ENCODE measurements at places on chromosomes 7 and 10. TPM values are rescaled to one million over a fixed set of nuclear protein-coding genes. Genes with fewer than 3 reads are reported as not detected.

The TMEM229A gene
- total RNA-seq, result 0.80 TPM

The CCDC7 gene
- total RNA-seq, result 0.47 TPM

The INHBA gene
- 0.94 TPM for total RNA-seq

The JAKMIP3 gene
- total RNA-seq, result 0.47 TPM

The FZD8 gene
- 8.7 TPM for total RNA-seq

The MGMT gene
- 19.3 TPM for total RNA-seq

The ETV1 gene
- total RNA-seq, result 61.9 TPM

The GIMAP4 gene
- not detected for total RNA-seq

The PBLD gene
- 1.2 TPM for total RNA-seq

- 0 out of 2 replicates have a peak, but pooled peaks cover under 1% of the 10 kb centered on the region for H3K4me1 ChIP-seq
- H3K36me3 ChIP-seq, result no peaks in the 10 kb centered on the region
- H3K4me3 ChIP-seq, result no peak overlapping the region
- no peak for DNase-seq
- H3K27ac ChIP-seq, result no peak overlapping the region
Measured at GRCh38 chr10:93142534-93142933, 68.8 kb downstream of the CYP26A1 start.

DNA sequence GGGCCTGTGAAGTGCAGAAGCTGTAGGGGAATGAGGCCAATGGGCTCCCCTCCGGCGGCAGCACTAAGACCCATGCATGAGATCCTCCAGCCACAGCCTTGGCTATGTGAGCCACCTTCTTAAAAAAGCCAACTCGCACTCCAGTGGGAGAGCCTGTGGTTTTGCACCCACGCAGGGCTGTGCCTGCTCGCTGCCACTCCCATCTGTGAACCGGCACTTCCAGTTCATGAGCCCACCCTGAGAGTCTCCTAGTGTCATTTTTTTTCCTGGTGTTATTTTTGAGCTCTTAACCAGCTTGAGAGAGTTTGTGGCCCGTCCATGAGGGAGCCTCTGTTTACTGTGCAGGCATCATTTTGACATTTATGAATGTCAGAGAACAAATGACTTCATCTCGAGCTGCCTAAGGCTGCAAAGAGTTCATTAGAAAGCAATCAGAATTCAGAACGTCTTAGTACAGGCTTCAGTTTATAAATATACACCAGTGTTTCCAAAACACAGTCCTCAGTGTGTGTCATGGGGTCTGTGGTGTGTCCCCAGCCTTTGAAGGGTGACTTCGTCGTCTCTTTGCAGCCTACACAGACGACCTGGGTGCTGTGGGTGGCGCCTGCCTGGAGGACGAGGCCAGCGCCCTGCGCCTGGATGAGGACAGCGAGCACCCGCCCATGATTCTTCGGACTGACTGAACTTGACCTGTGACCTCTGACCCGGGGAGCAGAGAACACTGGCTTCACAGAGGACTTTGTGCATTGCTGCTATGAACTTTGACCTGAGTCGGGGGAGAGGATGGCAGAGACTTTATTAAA lies 40.4 kb downstream of the WIPI2 start:
- no peak overlapping the region for H3K4me3 ChIP-seq
- DNase-seq, result no peak
- peaks cover 13% of the 10 kb centered on the region for H3K36me3 ChIP-seq
- H3K27ac ChIP-seq, result no peak overlapping the region

DNA sequence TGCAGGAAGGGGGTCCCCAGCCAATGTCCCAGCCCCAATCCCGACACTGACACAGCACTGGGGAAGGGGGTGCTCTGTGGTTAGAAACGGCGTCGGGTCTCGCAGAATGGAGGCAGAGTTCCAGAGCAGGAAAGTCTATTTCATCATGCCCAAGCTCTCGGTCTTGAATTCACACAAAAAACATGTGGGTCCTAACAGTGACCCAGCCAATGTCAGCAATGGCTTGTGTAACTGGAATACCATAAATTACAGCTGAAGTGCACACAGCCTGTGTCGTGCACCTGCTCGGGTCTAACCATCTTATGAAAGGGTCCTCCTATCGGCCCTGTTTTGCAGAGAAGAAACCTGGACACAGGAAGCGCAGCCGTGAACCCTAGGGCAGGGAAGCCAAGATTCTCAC lies 324.1 kb downstream of the ADARB2 start:
- H3K4me1 ChIP-seq, result no peaks in the 10 kb centered on the region
- H3K27me3 ChIP-seq, result no peaks in the 10 kb centered on the region
- no peak overlapping the region for H3K4me3 ChIP-seq
- H3K36me3 ChIP-seq, result no peaks in the 10 kb centered on the region
- DNase-seq, result no peak

DNA sequence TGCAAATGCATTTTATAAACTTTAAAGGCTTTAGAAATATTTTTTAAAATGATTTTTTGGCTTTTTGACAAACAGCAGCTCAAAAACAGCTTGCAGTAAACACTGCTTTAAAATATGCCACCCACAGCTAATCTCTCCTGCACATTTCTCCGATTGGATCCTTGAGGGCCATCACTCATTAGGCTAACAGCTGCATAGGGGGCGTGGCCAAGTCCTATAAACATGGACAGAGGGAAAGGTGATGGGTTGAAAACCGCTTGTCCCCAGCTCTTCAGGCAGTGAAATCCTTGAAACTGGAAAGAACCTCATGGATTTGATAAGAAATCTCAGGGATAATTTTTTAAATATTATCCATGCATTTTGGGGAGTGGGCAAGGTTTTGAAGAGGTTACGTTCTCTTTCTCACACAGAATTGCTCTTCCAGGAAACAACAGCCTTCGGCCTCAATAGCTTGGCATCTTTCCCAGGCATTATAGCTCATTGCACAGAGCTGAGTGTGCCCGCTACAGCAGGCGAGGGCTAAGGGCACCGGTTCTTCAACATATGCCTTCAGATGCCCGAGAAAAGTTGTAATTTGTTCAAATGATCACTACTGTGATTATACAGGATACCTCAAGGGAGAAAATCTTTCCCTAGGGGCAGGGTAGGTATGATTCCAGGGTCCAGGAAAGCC lies 1.7 kb downstream of the PLEKHS1 start:
- no peaks in the 10 kb centered on the region for H3K4me1 ChIP-seq
- H3K27me3 ChIP-seq, result no peaks in the 10 kb centered on the region
- no peaks in the 10 kb centered on the region for H3K36me3 ChIP-seq
- no peak overlapping the region for H3K4me3 ChIP-seq

DNA sequence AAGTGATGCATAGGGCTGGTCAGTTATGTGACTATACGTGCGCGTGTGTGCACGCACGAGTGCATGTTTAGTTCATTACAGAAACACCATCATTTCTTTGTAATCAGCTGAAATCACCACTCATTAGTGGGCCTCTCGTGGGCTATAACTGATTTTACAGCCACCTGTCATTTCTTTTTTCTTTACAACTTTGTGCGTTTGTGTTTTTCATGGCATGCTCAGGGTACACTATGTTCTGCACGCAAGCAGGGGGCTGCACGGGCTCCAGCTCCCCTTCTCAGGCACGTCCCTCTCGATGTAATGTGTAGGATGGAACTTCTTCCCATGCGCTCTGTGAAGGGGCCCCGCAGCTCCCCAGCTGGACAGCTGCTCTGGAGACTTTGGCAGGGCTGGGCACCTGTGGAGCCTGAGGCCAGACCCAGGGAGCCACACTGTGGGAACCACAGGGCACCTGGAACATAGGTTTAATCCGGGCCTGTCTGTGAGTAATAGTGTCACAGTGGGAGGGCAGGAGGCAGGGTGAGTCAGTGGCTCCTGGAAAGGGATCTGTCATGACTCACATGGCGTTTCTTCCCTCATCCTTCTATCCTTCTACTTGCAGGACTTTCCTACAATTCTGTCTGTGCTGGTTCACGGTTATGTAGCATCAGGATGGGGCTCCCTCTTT lies 4.9 kb downstream of the GCK start:
- H3K4me1 ChIP-seq, result no peaks in the 10 kb centered on the region
- no peak overlapping the region for H3K4me3 ChIP-seq
- no peak for DNase-seq
- H3K36me3 ChIP-seq, result no peaks in the 10 kb centered on the region

DNA sequence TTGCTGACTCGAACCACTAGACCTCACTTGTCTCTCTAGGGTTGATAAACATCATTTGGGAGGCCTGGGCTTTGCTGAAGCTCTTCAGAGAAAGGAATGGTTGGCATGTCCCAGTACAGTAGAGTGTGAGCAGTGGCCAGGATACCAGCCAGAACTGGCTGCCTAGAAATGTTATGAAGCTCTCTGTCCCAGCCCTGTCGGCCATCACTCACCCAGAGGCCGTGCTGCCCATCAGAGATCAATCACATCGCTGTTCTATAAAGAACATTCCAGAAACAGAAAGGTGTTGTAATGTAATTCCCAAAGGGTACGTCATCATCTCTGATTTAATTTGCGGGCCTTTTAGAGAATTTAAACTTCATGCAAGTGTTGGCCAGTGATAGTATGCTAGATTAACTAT lies 111.5 kb downstream of the PRPF18 start:
- no peak for DNase-seq
- peaks cover 10% of the 10 kb centered on the region for H3K4me1 ChIP-seq
- H3K27ac ChIP-seq, result no peak overlapping the region
- no peaks in the 10 kb centered on the region for H3K36me3 ChIP-seq
- H3K27me3 ChIP-seq, result no peaks in the 10 kb centered on the region

DNA sequence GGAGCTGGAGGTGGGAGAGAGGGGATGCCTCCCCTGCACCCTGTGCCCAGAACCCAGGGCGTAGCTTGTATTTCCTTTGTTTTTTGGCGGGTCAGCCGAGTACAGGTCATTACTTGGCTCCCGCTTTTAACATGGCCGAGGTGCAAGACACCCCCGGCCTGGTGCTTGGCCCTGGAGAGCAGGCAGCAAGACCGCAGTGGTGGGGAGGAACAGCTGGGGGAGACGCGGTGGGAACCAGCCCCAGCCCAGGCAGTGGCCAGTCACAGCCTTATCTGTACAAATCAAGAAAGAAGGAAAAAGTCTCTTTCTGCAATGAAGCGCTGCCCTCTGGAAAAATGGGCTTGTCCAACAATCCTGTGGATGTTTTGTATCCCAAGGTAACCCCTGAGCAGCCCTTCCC lies 99.1 kb downstream of the TAX1BP1 start:
- peaks cover 7% of the 10 kb centered on the region for H3K36me3 ChIP-seq
- H3K4me1 ChIP-seq, result peaks cover 14% of the 10 kb centered on the region
- H3K27ac ChIP-seq, result no peak overlapping the region
- H3K27me3 ChIP-seq, result no peaks in the 10 kb centered on the region
- no peak for DNase-seq
- H3K4me3 ChIP-seq, result no peak overlapping the region

DNA sequence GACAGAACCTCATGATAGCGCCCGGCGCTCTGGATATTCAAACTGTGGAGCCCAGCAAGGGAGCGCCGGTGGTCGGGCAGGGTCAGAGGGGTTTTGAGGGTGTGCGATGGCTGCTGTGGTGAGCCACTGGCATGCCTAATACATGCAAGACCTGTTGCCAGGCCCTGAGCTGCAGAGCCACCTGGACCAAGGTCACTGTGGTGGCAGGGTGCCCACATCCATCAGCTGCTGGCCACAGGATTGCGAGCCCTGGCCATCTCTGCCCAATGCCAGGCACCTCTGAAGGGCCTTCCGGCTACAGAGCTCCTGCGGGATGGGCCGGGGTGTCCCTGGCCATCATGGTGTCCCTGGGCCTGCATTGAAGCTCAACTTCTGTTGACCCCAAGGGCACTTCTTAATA lies 123.0 kb upstream of the TNRC18 start:
- no peak overlapping the region for H3K4me3 ChIP-seq
- H3K4me1 ChIP-seq, result no peaks in the 10 kb centered on the region
- no peak for DNase-seq
- no peak overlapping the region for H3K27ac ChIP-seq
- no peaks in the 10 kb centered on the region for H3K27me3 ChIP-seq

- DNase-seq, result peak; percentile 35
- no peak overlapping the region for H3K27ac ChIP-seq
- H3K4me3 ChIP-seq, result no peak overlapping the region
- no peaks in the 10 kb centered on the region for H3K27me3 ChIP-seq
- no peaks in the 10 kb centered on the region for H3K36me3 ChIP-seq
- no peaks in the 10 kb centered on the region for H3K4me1 ChIP-seq
Measured at GRCh38 chr10:63003816-63004453, 129.2 kb upstream of the NRBF2 start.

DNA sequence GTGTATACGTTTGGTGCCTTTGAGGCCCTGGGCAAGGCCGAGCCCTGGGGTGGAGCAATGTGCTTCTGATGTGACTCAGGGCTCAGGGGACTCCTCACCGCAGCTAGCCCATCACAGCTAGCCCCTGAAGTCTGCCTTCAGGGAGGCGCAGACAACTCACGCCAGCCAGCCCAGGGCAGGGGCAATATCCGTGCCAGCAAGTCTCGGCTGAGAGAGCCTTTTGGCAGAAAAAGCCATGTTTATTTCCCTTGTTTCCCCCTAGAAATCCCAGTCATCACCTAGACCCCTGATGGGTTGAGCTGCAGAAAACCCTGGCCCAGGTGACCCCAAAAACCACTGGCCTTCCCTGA lies 90.4 kb downstream of the CHST15 start:
- DNase-seq, result no peak
- H3K27ac ChIP-seq, result no peak overlapping the region
- H3K4me3 ChIP-seq, result no peak overlapping the region
- H3K36me3 ChIP-seq, result no peaks in the 10 kb centered on the region

GRCh38 chr10:70367195-70367796 lies 15.1 kb downstream of the LRRC20 start:
- no peaks in the 10 kb centered on the region for H3K36me3 ChIP-seq
- no peak overlapping the region for H3K27ac ChIP-seq
- no peak for DNase-seq
- no peaks in the 10 kb centered on the region for H3K27me3 ChIP-seq
- peaks cover 19% of the 10 kb centered on the region for H3K4me1 ChIP-seq

GRCh38 chr7:155681663-155682062 lies 37.2 kb downstream of the RBM33 start:
- no peak for DNase-seq
- H3K27ac ChIP-seq, result no peak overlapping the region
- no peaks in the 10 kb centered on the region for H3K36me3 ChIP-seq
- no peaks in the 10 kb centered on the region for H3K27me3 ChIP-seq
- no peak overlapping the region for H3K4me3 ChIP-seq
- peaks cover 20% of the 10 kb centered on the region for H3K4me1 ChIP-seq

- H3K27me3 ChIP-seq, result no peaks in the 10 kb centered on the region
- DNase-seq, result no peak
- no peak overlapping the region for H3K27ac ChIP-seq
- no peak overlapping the region for H3K4me3 ChIP-seq
- H3K4me1 ChIP-seq, result no peaks in the 10 kb centered on the region
Measured at GRCh38 chr10:9951481-9952257, 1066.0 kb upstream of the CELF2 start.

- H3K27me3 ChIP-seq, result peaks cover 10% of the 10 kb centered on the region
- DNase-seq, result no peak
- H3K36me3 ChIP-seq, result no peaks in the 10 kb centered on the region
- H3K4me1 ChIP-seq, result peaks cover 29% of the 10 kb centered on the region
- H3K4me3 ChIP-seq, result peak overlapping the region; percentile 88
Measured at GRCh38 chr7:16646472-16647072, 591 bp downstream of the BZW2 start.

- no peaks in the 10 kb centered on the region for H3K4me1 ChIP-seq
- H3K4me3 ChIP-seq, result no peak overlapping the region
- DNase-seq, result no peak
- peaks cover 11% of the 10 kb centered on the region for H3K36me3 ChIP-seq
Measured at GRCh38 chr10:5905854-5906507, 15.9 kb downstream of the FBH1 start.

- no peak overlapping the region for H3K4me3 ChIP-seq
- H3K4me1 ChIP-seq, result no peaks in the 10 kb centered on the region
- H3K27ac ChIP-seq, result no peak overlapping the region
- peaks cover 9% of the 10 kb centered on the region for H3K36me3 ChIP-seq
- no peak for DNase-seq
Measured at GRCh38 chr10:57119684-57120083, 758.6 kb upstream of the ZWINT start.

Data from GM23338 (cell line).